Activated T-helper 1 cell treated with Interleukin-2 at 50 U/mL for 16 hours (primary cell): ENCODE measurements at places on chromosomes 4 and X.

DNA sequence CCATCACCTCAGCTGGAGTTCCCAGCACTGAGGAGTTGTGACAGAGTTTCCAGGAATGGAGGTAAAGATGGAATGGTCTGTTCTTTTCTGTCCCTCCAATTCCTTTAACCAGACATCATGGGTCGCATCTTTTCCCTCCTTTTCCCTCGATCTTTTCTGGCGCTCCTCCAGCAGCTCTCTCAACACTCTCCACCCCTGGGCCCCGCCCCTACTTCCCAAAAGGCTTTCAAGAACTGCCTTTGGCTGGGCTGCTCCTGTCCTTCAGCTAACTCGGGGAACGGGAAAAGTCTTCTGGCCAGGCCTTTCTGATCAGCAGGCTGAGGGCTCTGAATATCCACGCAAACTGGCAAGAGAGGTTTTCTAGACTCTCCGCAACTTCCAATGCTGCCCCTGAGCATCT lies 34.0 kb downstream of the UTP14A start:
- DNase-seq = no peak

DNA sequence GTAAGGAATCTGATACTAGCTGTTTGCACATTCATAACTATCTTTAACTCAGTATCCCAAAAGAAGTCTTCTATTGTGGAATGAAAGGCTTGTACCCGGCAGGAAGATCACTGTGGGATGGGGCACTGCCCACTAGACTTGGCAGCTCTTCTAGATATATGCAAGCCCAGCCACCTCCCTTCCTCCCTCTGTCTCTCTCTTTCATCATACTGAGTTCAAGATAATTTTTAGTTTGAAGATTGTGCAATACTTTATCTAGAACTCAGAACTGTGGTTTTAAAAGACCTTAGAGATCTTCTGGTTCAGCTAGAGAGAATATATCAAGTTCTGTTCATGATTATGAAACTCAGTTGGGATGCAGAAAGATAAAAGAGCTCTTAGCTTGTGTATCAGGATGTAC lies 22.5 kb upstream of the GPR34 start:
- DNase-seq = no peak

GRCh38 chr4:56828784-56829535 lies 7.5 kb upstream of the SPINK2 start:
- DNase-seq = no peak

- DNase-seq = no peak
Observed at GRCh38 chr4:67880866-67881610, 2.8 kb downstream of the TMPRSS11D start.

DNA sequence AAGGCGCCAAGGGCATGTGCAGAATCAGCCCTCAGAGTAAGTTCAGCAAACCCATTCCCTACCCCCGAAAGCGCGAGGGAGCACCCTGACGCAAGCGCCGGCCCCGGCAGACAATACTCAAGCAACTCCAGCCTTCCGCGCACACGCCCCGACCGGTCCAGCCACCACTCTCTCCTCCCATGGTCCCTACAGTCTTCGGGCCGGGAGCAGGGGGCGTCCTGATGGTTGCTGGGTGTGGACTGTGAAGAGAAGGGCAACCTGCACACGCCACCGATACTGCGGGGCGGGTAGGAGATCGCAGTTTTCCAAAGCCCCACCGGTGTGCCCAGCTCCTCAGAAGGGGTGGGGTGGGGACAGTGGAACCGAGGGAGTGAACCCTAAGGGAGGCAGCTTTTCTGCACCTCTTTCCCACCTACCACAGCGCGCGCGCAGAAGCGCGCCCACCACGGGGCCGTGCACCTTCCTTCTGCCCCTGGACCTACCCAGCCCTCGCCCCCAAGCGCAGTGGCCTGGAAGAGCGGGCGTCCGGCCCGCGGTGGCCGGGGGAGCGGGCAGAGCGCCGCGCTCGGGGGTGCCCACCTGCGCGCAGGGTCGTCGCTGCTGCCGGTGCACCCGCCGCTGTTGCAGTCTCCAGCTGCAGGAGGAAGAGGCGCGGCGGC lies 650.2 kb upstream of the DIPK2B start:
- peak; percentile 4 for DNase-seq

DNA sequence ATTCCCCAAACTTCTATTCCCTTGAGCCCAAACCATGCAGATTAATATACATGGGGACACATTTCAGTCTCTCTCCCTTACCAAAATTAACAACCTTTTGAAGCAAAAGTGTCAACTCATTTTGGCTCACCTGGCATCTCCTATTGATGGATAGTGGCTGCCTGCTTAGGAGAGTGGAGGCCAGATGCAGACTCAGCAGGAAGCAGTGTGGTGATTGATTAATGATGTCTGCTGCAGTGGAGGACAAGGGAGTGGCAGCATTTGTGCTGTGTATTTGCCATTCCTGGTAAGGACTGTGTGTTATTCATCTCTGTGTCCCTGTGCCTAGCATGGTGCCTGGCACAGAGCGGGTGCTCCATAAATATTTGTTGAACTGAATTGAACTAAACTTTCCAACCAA lies 590.1 kb downstream of the RAB28 start:
- no peak for DNase-seq

DNA sequence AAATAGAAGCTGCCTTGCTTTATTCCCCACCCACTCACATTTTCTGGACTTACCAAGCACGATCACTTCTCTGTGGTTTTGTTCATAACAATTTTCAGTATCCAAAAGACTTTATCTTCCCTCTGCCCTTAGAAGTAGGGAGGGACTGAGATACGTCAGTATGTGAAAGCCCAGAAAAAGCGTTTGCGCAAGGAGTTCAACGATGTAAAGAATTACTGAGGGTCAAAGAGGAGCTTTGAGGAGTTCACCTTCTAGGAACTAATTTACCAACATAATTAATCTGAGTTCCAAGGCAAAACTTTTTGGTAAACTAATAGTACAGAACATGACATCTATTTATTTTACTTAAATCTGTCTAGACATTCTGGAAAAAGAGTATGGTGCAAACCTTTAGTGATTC lies 84.6 kb downstream of the MBNL3 start:
- DNase-seq = no peak

DNA sequence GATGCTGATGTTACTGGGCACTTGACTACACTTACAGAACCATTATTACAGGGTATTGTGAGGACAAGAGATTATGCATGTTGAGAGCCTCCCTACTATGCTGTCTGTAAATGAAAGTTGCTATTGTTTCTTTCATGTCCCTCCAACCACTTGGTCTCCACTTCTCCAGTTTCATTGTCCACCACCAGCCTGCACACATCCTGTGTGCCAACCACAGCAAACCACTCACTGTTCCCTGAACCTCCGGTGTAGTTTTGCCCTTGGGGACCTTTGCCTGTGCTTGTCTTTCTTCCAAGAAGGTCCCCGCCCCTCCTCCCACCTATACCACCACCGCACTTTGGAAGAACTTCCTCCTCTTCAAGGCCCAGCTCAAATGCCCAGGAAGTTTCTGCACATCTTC lies 43.1 kb upstream of the AFF2 start:
- no peak for DNase-seq

GRCh38 chrX:68865300-68865699 lies 36.5 kb downstream of the EFNB1 start:
- DNase-seq = no peak

- no peak for DNase-seq
Observed at GRCh38 chr4:120633810-120634209, 288.7 kb downstream of the PRDM5 start.

GRCh38 chr4:122692641-122693520 lies 39.6 kb upstream of the BBS12 start:
- no peak for DNase-seq

DNA sequence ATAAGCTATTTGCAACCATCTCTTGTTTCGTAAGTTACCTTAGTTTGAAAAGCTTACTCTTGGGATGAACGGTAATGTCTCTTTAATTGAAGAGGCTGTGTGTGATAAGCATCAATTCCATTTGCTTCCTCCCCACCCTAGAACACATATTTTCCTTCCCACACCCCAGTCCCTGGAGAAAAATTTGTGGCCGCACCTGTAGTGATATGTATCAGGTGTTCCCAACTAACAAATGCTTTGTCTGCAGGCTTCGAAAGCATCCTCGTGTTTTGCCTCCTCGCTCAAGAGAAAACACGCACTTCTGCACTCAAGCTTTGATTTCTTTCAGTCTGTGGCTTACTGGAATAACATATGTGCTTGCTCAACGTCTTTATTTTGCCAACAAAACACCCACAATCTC lies 143.8 kb upstream of the OTUD4 start:
- no peak for DNase-seq

GRCh38 chr4:148962539-148963290 lies 520.5 kb upstream of the NR3C2 start:
- DNase-seq = no peak

DNA sequence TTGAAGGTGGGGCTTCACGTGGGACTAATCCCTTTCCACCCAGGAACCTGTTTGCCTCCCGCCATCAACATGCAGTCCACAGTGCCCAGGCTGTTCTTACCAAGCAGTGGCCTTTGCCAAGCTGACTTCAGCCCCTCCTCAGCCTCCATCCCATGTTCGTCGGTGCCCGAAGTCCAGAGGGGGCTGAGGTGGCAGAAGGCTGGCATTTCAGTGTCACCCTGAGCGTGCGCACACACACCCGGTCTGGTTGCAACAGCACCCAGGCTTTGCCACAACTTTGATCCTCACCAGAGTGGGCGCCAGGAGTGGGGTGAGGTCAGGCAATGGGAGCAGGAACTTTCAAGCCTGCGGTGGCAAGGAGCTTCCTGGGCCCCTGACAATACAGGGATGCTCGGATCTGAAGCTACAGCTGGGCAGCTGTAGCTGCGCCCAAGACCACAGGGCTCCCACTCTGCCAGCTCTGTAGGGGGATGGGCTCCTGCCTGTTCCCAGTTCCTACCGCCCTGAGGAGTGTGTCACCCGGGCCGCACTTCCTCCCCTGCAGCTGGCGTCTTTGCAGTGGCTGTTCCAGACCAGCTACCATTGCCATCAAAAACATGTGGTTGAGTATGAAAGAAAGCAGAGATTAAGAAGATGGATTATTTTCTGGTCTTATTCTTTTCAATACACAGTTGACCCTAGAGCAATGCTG lies 428.0 kb downstream of the EPHA5 start:
- no peak for DNase-seq

- no peak for DNase-seq
Observed at GRCh38 chrX:98459669-98460068, 1576.0 kb downstream of the RPA4 start.

DNA sequence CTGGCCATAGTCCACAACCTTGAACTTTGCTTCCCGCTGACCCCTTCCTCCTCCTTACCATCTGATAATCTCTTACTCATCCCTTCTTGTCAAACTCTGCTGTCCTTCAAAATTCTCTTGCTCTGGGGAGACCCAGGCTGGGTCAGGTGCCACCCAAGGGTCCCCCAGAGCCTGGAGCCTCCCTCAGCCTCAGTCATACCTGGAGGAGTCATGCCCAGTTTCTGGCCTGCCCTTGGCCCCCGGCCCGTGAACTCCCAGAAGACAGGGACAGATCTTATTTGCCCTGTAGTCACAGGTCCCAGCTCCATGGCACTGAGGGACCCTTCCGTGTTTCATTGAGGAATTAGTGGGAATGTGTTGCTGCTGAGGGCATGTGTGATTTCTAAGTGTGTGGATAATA lies 4.7 kb upstream of the GPR78 start:
- DNase-seq = no peak

- no peak for DNase-seq
Observed at GRCh38 chr4:56650262-56651055, 30.6 kb downstream of the HOPX start.

DNA sequence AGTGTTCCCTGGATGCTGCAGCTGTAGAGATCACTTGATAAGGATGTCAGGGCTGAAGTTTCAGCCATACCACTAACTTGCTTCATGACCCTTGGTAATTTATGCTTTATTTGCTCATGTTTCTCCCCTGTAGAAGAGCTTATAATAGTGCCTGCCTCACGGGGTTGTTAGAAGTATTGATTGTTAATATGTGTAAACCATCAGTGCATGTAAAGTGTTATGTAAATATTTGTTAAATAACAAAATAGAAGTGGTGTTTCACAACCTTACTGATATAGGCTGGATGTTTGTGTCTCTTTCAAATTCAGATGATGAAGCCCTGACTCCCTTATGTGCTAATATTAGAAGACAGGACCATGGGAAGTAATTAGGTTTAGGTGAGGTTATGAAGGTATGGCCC lies 1.5 kb upstream of the CXCL2 start:
- DNase-seq = no peak

GRCh38 chr4:123505095-123506010 lies 108.8 kb downstream of the SPRY1 start:
- no peak for DNase-seq

- DNase-seq = peak; percentile 12
Observed at GRCh38 chrX:71253253-71254091, 468 bp downstream of the ZMYM3 start.

DNA sequence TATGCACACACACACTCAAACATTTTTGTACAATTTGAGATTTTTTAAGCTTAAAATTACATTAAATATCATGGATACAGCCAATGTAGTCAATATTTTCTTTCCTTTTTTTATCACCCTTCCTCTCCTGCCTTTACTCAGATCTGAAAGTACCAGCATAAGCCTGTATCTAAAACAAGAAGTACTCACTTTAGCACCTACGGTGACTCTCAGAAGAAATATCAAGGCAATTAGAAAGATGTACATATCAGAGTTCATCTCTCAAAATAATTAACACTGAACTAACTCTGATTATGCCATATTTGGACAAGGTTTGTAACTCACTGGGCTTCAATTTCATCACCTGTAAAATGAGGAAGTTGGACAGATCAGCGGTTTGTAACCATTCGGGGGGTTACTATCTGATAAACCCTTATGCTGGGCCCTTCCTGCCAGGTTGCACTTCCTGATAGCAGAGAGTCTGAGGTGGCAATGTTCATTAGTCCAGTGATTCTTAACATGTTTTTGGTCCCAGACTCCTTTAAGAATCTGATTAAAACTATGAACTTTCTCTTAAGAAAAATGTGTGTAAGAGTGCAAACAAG lies 5.7 kb upstream of the GPR174 start:
- DNase-seq = no peak

GRCh38 chr4:91488946-91489345 lies 814.8 kb upstream of the GRID2 start:
- no peak for DNase-seq

GRCh38 chr4:137644201-137644600 lies 111.9 kb upstream of the PCDH18 start:
- no peak for DNase-seq

DNA sequence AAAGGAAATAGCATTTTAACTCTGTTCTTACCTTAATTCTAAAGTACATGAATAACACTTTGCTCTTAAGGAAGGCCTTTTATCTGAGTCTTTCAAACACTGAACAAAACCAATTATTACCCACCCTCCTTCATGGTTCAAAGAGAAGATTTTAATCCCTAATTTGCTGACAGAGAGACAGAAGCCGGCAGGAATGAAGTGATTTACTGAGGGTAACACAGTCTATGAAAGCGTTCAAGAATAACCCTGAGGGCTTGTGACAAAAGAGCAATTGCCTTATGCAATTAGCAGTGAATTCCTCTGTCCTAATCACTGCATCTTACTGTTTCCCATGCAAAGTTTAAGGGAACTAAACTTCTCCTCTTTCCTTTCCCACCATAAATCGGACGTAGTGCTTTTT lies 144.1 kb downstream of the PACRGL start:
- no peak for DNase-seq

DNA sequence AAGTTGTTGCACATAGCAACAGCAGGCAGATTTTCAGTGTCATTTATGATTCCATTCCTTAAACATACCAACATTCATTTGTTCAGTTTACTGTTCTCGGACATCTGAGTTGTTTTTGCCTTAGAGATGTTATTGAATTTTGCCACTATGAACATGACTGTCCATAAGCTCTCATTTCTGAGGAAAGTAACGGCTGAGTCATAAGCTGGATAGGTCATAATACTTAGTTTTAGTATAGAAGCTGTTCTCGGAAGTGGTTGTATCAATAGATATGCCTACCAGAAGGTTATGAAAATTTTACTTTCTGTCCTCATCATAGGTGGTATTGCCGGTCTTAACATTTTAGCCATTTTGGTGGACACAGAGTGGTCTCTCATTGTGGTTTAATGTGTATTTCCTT lies 157.1 kb upstream of the CLNK start:
- no peak for DNase-seq
